ENCODE measurements at places on chromosomes 7 and 10.

DNA sequence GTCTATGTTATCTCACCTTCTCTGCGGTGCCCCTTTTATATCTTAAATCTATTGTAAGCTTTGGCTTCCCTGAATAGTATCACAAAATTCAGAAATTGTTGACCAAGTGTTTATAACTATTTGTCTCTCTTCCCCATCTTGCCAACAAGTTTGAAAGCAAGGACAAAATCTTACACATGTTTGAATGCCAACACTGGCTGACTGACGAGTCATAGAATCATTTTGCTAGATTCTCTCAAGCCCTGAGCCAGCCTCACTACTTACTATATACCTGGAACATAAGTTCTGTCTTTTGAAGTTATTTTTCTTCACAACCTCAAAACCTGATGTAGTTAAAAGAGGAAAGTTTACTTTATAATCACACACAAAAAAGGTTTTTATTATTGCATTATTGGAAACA, 700.7 kb downstream of the PHTF2 start:
- DNase-seq = no peak

DNA sequence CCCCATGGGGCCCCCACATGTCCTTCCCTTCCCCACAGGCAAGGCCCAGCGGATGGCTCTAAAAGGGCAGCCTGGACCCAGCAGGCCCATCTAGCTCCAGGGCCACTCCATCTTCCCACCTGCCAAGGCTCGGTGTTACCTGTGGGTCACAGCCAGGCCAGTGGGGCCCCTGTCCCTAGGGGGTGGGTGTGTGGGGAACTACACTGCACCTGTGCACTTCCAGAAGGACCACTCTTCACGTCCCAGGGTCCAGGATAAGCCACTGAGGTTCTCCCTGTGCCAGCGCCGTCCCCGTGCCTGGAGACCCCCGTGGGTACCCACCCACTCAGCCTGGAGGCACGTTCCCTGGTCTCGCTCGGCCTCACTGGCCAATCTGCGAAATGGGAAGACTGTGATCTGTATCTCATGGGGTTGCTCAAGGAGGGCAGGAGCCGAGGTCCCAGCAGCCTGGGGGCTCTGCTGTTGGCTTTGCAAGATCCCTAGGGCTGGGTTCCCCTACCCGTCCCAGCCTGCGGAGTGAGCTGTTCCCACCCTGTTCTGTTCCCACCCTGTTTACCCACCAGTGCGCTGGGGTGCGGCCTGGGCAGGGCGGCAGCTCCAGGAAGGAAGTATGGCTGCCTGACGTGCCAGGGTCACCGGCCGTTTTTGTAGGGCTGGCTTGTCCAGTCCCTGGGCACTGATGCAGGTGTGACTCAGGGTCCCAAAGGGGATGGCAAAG, 4.6 kb downstream of the PWWP2B start:
- DNase-seq = no peak

DNA sequence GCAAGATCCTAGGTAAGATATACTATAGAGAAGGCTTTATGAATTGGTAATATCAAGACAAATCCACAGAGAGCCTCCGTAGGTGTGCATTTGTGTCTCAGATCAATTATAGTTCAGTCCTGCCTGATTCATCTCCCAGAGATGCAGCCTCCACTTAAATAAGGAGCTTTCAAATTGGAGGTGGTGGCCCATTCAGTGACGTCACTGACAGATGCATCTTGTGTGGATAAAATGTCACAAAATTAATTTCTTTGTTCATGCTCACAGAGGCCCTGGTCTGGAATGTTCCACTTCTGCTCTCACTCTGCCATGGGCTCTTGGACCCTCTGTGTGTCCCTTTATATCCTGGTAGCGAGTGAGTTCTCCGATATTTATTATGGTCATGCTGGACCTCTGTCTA, 157.1 kb upstream of the PRSS58 start:
- no peak for DNase-seq

- no peak for DNase-seq
These were observed 82.0 kb downstream of the TES start for GRCh38 chr7:116292381-116292780.

DNA sequence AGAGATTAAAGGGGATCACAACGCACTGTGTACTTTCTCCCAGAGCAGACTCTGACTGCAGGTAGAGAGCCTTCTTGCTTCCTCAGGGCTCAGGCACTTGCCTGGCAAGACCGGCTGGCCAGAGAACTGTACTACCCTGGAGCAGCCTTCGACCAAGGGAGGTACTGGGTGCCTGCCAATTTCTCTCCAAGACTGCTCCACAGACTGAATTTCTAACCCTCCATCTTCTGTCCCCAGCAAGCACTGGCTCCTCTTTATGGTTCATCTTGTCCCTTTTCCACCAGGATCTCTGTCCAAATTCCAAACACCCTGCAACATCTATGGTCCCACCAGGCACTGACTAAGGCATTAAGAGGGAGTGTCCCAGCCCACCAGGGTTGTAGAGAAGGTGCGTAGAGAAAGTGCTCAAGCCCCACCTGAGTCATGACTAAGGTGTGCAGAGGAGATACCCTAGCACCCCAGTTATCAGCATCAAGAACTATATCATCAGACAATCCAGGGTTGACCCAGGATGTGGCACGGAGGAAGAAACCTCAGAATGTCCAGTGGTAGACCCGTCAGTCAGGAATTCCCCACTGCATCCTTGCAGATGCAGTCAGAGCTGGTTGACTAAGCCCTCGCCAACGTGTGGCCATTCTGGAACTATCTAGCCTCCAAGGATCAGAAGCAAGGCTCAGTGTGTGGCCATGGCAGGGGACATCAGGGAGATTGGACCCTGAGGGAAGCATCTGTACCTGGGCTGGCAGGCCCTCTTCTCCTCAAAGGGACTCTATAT, 60.9 kb upstream of the CAMK2B start:
- DNase-seq = no peak

DNA sequence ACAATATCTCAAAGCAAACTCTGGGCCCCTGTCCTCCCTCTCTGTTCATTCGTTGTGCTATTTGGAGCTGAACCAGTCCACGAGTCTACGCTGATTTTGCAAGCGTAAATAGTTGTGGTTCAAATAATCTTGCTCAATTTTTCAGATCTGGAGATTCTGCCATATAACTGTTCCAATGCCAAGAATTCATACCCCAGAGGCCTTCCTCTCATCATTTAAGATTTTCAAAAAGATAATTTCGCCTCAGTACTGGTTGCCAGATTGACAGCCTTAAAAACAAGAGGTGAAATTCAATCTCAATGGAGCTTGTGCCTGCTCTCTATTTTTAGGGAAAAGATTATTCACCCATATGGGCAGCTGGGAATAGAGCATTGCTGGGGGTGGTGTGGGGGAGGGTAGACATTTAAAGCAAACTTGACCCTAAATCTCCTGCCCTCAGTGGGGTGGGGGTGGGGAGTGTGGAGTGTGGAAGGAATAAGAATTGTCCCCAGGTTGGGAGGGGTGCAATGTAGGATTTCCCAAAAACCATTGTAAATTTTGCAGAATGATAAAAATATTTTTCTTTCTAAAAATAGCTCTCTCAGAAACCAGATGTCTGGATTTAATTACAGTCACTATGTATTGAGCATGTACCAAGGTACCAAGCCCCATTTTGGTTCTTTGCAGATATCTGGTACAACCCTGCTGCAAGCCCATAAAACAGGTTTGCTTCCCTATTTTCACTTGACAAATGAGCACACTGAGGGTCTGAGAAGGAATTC, 104.7 kb upstream of the EEPD1 start:
- no peak for DNase-seq

- no peak for DNase-seq
These were observed 49.2 kb upstream of the FGFR2 start for GRCh38 chr10:121647401-121647800.

- DNase-seq = no peak
These were observed 48.5 kb upstream of the SLC29A3 start for GRCh38 chr10:71270301-71271220.

DNA sequence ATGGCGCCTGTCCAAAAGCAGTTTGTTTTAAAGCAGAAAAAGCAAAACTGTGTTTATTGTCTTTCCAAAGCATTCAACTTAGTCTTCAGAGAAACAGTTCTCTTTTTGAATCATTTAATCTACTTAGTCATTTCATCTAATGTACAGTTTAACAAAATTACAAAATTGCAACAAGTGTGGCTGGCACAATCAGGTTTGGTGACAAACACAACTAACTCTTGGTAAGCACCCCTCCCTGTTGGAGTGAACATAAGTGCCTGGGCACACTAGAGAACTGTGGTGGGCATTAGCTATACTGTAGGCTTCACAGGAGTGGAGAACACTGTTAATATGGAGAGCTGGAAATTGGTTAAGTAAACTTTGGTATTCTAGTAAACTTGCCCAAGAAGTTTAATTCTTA, 6.9 kb downstream of the CREM start:
- DNase-seq = no peak

DNA sequence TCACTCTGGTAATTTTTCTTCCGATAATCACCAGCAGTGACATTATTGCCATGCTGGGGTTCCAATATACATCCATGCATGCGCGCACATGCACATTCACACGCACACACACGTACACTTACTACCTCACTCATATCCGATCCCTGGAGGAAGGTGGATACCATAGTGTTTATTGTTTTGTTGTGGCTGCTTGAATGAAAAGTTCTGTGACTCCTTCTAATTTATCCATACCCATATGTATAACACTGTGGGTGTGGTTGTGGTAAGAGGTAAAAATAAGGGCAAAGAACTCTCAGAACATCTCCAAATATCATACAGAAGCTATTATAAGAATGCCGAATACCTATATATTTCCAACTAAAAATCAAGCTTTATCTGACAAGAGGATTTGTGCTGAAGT, 407.8 kb upstream of the PODXL start:
- no peak for DNase-seq

DNA sequence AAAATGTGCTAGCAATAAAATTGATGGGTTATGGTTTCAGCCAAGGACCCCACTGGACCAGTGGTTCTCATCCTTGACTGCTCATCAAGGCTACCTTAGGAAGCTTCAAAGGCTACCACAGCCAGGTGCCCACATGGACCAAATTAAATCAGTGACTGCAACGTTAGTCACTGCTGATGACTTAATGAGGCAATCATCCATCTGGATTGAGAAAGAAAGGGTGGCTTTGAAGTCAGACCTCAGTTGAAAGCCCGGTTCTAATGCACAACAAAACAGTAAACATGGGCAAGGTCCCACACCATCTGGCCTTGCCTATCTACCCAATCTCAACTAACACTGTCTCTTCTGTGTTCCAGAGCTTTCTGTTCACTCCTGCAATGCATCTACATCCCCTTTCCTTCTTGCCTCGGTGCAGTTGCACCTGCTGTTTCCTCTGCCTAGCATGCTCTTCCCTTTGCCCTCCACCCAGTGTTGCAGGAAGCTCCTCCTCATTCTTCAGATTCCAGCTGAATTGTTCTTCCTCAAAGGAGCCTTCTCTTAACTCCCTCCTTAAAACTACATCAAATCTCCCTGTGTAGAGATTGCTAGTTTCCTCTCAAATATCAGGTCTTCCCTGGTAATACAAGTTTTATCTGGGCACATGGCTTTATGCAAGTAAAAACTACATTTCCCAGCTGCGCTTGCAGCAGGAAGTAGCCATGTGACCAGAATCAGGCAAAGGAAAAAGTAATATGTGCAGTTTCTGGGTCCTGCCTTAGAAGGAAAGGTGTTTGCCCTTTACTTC, 10.3 kb upstream of the KCNK18 start:
- DNase-seq = no peak

- no peak for DNase-seq
These were observed 88.5 kb downstream of the IPMK start for GRCh38 chr10:58179238-58179637.

GRCh38 chr7:28647076-28647421, 234.7 kb downstream of the CREB5 start:
- no peak for DNase-seq

- no peak for DNase-seq
These were observed 827.6 kb upstream of the AUTS2 start for GRCh38 chr7:68770649-68771048.

- no peak for DNase-seq
These were observed 145.0 kb downstream of the TFEC start for GRCh38 chr7:115885550-115885949.

GRCh38 chr7:94741179-94741578, 85.2 kb upstream of the SGCE start:
- DNase-seq = no peak

- no peak for DNase-seq
These were observed 35.9 kb downstream of the CCM2 start for GRCh38 chr7:45035893-45036292.

- DNase-seq = no peak
These were observed 274.6 kb downstream of the TNS3 start for GRCh38 chr7:47307311-47307710.

- DNase-seq = no peak
These were observed 42.3 kb downstream of the ATAD1 start for GRCh38 chr10:87775766-87776165.

DNA sequence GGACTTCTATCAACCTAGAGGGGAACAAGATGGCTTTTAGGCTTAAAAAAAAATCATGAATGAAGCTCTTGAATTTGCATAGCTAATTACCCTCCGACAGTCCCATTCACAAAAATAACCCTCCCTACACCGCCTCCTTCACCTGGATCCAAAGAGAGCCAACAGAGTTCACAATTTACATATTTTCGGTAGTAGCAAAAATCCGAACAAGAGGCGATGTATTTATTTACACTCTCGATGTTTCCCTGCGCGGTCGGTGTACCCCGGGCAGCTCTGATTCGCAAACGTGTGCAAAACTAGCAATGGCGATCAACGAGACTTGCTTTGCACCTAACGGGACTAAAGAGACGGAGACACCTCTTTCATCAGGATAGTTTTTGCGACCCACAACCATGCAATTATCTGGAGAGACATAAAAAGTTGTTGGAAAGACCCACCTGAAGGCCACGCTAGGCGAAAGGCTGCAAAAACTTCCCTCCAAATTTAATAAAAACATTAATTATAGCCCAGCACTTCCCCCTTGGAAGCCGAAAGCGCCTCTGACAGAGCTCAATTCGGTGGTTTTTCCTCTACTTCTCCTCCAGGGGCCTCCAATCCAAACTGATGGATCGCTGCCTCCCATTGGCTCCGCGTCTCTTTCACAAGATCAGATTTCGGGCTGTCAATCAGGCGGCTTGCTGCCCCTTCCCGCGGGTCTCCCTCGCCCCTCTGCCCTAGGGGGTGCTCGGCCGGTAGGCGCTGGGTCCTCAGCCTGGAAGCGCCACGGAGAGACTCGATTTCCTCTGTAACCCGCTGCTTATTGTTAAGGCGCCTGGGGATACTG, at the start of gene ETV1:
TSS of gene ETV1 (minus strand) at position 541 of the 823 bp plus-strand sequence. CDS start 614 bp downstream, outside the sequence.
- DNase-seq = no peak

GRCh38 chr10:97849687-97850402, at the start of gene GOLGA7B:
Gene GOLGA7B, plus strand, starts transcription at chr10:97849843. Its CDS starts 461 bp downstream, at chr10:97850304.
- DNase-seq = peak; percentile 27

DNA sequence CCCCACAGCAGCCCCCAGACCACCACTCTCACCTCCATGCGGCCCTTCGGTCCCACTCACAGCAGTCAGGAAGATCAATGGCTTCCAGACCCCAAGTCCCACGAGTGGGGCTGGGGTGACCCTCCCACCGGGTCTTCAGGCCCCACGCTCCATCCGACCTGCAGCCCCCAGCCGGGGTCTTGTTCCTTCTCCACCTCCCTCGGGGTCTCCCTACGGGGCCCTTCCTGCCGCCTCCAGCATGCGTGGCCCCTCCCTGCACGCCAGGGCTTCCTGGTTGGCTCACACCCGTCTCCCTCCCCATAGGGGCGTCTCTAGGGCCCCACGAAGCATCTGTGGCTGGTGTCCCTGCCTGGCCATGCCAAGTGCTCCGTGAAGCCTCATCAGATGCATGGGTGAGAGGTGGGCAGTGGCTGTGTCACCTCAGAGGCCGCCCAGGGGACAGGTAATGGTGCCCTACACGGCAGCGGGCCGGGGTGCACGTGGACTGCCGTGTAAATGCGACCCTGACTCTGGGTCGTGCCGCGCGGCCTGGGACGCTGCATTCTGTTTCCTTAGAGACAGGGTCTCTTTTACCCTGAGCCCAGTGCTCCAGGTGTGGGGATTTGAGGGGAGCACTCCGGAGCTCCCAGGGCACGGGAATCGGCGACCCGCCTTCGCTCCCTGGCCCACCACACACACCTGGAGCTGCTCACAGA, 19.9 kb downstream of the ADAP1 start:
- DNase-seq = no peak
